ENCODE measurements at places on chromosomes 2 and 18. TPM values are rescaled to one million over a fixed set of nuclear protein-coding genes. Genes with fewer than 3 reads are reported as not detected.

The PJVK gene
- 1.7 TPM for total RNA-seq

The RBMS1 gene
- 55.7 TPM for total RNA-seq

GRCh38 chr2:195646424-195646823 is 10.6 kb upstream of the SLC39A10 start:
- H3K4me3 ChIP-seq = no peak overlapping the region
- no peaks in the 10 kb centered on the region for H3K36me3 ChIP-seq
- no peaks in the 10 kb centered on the region for H3K4me1 ChIP-seq
- H3K27me3 ChIP-seq = no peaks in the 10 kb centered on the region
- H3K27ac ChIP-seq = no peak overlapping the region

DNA sequence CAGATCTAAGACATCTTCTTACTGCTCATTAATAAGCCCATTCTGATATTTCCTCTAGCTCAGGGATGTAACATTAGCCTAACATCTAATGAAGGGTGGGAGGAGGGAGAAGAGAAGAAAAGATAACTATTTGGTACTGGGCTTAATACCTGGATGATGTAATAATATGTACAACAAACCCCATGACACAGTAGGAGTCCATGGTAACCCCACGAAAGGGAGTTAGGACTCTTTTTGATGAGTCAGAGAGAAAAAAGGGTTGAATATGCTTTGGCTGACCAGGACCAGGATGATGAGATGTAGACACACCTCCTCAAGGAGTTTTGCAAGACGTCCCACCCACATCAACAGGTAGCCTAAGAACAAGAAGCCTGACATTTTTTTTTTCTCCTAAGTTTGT is 34.4 kb upstream of the DLX2 start:
- H3K4me3 ChIP-seq = no peak overlapping the region
- H3K27me3 ChIP-seq = peaks cover 3% of the 10 kb centered on the region
- H3K27ac ChIP-seq = no peak overlapping the region

DNA sequence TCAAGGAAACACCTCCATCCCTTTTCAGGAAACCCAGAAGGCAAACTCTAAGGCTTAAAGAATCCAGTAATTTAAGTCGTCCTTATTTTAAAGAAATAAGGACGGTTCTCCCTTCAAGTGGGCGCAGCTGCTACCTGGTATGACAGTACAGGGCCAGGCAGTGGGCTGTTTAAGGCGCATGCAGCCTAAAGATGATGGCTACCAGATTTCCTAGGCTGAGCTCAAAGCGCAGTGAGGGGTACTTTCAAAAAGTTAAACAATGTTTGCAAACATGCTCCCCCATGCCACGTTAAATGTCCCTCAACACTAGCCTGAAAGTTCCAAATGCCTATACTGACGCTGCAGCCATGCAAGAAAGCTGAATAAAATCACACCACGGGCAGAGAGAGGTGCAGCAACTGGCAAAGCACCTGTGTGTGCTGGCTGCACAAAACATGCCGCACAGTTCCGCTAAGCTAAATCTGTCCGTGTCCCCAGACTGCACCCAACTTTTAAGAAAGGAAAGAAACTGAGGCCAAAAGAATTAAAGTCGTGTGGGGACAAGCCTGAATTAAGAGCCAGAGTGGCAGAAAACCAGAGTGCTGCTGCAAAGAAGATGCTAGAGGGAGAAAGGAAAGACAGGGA is 583 bp downstream of the HIBCH start:
- H3K4me3 ChIP-seq = peak overlapping the region; percentile 84
- DNase-seq = no peak
- H3K36me3 ChIP-seq = no peaks in the 10 kb centered on the region
- H3K27me3 ChIP-seq = no peaks in the 10 kb centered on the region

All from suprapubic skin (tissue), 4 donors.